ENCODE measurements at places on chromosomes 5 and 9. TPM values are rescaled to one million over a fixed set of nuclear protein-coding genes. Genes with fewer than 3 reads are reported as not detected.

The DBH gene
- not detected for total RNA-seq

The RNF183 gene
- not detected for total RNA-seq

The TCF7 gene
- total RNA-seq, result 4.1 TPM

The RNF180 gene
- total RNA-seq, result 2.4 TPM

DNA sequence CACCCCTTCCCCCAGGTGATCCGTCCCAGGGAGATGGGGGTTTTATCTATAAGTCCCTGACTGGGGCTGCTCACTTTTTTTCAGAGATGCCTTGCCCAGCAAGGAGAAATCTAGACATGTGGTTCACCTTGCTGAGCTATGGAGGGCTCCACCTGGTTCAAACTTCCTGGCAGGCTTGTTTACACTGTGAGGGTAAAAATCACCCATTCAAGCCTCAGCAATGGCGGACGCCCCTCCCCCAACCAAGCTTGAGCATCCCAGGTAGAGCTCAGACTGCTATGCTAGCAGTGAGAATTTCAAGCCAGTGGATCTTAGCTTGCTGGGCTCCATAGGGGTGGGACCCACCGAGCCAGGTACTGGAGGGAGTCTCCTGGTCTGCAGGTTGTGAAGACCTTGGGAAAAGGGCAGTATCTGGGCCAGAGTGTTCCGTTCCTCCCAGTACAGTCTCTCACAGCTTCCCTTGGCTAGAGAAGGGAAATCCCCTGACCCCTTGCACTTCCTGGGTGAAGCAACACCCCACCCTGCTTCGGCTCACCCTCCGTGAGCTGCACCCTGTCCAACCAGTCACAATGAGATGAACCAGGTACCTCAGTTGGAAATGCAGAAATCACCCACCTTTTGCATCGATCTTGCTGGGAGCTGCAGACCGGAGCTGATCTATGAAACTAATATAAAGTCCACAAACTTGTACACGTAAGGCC, 231.7 kb downstream of the CTNND2 start:
- no peak for DNase-seq

DNA sequence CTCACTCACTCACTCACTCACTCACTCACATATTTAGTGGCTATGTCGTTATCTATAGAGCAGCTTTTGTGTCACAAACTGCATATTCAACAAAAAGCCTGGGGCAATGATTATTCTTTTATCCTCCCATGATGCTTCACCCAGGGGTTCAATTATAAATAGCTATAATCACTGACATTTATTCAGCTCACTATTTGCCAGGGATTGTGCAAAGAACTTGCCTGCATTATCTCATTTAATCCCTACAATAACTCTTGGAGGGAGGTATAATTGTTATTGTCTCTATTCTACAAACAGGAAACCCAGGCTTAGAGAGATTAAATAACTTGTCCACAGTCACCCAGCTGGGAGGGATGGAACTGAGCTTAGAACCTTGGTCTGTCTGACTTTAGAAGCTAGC, 298.0 kb upstream of the MSX2 start:
- no peak for DNase-seq

DNA sequence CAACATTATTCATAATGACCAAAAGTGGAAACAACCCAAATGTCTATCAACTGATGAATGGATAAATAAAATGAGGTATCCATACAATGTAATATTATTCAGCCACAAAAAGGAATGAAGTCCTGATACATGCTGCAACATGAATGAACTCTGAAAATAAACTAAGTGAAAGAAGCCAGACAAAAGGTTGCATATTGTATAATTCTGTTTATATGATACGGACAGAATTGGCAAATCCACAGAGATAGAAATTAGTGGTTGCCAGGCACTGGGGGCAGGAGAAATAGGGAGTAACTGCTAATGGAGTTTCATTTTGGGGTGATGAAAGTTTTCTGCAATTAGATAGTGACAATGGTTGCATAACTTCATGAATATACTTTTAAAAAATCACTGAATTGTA, 47.0 kb downstream of the KIF24 start:
- no peak for DNase-seq

DNA sequence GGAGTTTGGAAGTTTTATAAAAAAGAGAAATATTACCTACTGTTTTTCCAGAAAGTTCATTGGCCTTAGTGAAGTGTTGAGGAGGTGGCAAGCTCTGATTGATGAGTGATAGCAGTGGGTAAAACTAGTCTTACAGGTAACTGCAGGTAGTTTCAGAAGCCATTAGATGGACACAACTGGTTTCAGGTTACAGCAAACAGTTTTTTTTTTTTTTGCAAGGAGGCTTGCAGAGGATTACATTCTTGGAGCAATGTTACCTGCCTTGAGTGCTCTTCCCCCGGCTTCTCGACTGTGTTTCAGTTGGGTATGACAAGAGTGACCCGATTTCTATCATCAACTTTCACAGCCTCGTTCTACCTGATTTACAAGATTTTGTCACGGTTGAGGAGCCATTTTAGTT, 333.4 kb downstream of the YTHDC2 start:
- no peak for DNase-seq

DNA sequence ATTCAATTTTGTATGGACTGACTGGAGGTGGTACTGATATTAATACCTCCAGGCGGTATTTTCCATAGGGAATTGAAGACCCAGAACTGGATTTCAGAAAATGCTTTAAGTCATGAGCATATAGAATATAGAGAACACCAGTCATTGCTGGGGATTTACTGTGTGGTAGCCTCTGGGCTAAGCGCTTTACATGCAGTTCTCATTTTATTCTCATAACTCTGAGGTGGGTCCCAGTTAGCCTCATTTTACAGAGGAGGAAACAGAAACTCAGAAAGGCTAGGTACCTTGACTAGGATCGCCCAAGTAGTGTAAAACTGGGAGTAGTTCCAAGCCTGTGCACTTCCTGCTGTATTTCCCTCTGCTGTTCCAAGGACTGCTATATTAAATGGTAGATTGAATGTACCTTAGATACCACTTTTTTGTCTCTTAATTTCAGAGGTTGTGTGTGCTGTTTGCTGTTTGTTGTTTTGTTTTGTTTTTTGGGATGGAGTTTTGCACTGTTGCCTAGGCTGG, 13.8 kb downstream of the SLC44A1 start:
- DNase-seq, result no peak

DNA sequence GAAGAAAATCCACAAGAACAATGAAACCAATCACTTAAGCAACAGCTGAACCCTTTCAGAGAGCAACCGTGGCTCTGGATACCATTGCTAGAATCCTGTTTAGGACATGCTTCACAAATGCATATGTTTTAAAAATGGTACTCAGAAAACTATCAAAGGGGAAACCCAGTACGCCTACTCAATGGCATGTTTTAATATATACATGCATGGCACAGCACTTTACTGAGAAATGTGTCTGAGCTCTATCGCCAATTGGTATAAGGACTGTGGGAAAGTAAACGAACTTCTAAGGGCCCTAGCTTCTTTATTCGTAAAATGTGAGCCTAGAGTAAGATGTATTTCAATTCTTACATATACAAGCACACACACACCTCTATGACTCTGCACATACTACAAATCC, 72.3 kb downstream of the PTBP3 start:
- DNase-seq, result no peak

GRCh38 chr9:33043671-33044070, 18.6 kb downstream of the DNAJA1 start:
- DNase-seq, result no peak

GRCh38 chr5:152689250-152689711, 284.2 kb upstream of the NMUR2 start:
- peak; percentile 12 for DNase-seq

- no peak for DNase-seq
These were observed 15.1 kb downstream of the PHF19 start for GRCh38 chr9:120861935-120862334.

DNA sequence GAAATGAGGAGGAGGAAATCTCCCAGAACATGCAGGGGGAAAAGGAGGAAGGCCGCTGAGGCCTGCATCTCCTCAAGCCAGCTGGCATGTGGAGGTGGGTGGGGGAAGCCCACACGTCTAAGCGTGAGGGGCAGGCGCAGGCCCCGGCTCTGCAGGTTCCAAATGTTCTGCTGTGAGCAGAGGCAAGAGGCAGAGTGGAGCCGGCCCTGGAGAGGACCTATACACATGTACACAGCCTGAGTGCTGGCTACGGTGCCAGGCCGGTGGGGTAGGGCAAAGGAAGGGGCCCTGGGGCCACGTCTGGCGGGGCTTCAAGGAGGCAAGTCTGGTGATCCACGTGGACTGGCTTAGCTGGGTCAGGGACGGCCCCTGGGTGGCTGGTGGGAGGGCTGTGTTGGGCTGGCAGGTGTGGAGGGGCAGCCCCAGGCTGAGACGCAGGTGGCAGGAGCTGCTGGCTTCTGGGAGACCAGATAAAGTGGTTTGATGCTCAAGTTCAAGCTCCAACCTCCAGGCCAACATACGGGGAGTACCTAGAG, 26.4 kb downstream of the LPCAT1 start:
- DNase-seq, result no peak

GRCh38 chr5:103909391-103909790, 346.8 kb upstream of the NUDT12 start:
- no peak for DNase-seq

- no peak for DNase-seq
These were observed 141.8 kb downstream of the FAM174A start for GRCh38 chr5:100676817-100677631.

DNA sequence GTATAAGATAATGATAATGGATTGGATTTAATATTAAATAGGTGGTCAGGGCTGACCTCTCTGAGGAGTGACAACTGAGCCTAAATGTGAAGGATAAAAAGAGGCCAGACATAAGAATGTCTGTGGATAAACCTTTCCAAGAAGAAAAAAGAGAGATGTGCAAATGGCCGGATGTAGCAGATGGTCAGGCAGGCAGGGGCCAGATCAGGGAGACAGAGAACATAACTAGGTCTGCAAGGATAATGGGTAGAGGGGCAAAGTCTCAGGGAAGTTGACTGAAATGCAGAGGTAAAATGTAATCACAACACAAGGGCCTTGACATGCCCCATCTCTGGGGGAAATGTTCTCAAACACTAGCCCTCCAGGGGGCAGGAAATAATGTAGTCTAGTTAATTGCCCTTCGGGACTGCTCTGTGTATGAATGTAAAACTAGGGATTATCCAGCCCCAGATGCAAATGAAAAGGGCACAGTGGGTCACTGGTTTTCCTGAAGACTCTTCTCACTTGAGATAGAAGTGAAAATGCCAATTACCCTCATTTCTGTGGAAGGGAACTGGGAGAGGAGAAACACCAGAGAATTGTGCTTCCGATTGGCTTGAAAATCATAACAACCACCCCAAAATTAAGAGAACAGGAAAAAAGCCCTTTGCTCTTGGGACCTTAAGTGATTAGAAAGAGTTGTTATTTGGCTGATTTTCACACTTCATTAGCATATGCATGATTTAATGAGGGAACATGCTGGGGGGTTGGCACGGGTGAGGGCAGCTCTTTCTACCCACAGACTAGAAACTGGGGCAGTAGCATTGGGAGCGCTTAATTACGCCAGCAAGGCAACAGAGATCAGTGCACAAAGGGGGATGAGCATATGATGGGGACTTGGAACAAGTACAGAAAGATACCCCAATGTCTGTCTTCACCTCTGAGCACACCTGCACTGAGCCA, 88.6 kb downstream of the PPP2R2B start:
- DNase-seq, result no peak

DNA sequence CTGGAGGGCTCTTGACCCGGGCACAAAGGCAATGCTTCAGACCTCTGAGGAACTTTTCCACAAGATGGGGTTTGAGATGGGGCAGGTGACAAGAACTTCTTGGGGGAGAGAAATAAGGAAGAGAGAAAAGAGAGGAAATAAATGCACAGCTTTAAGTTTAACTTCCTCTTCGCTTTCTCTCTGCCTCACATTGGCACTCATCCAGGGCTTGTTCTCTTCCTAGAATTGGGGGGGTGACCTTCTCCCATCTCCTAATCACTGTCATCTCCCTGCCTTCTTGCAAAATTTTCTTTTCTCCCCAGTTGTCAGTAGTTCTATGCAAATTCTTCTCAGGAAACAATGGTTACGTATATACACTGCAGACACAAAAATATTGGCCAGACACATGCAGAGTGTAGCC, 19.1 kb upstream of the ADCY2 start:
- DNase-seq, result no peak

DNA sequence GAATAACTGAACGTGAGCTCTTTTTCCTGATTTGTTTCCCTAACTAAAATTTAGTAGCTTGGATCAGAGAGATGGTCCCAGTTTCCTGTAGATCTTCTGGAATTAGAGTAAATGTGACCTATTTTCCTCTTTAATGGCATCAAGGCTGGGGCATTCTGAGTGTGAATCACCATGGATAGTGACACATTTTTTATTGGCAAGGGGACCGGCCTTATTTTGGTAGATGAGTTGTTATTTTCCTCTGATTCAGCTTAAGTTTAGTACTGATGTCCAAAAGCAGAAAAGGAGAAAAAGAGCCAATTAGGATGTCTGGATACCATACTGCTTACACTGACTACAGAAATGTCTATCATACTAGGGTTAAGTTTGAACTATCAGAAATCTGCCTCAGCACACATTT, 68.1 kb downstream of the RNF38 start:
- no peak for DNase-seq

DNA sequence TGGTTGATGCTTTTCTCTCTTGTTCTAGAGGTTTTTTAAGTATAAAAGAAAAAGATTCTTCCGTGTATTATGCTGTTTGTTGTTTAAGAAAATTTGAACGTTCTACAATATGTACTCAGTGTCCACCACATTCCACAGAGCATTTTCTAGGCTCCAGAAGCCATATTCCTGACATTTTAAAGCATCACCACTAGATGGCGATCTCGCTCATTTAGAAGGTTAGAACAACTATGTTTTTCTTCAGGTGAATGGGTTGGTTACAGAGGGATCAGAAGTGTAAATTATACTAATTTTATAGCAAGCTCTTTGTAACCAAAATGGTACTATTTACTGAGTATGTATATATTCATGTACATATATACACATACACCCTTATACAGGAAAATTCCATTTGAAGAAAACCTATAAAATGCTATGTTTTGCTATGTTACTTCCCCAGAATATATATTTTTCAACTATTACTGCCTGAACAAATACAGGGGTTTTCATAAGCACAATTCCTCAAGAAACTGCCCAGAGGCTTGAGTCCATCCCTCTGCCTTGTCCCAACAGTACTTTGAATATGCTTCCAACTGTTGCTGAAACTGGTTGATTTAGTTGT, 284.3 kb downstream of the CCDC171 start:
- peak; percentile 42 for DNase-seq

GRCh38 chr9:70616228-70616990, 202.0 kb upstream of the KLF9 start:
- DNase-seq, result no peak

DNA sequence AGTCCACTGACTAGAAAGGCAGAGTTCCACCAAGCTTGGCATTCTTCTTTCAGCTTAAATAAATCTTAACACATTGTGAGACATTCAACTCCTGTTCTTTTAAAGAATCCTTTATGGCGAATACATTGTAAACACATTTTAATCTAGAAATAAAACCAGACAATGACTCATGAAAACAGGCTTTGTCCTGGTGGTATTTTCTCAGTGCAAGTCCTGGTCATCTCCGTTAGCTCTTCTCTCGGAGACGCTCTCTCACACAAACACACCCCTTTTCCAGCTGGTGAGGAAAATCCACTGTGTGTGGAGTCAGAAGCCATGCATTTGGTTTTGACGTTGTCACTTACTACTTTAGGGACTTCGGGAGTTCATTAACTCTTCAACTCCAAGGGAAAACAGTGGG, 140.4 kb downstream of the AUH start:
- DNase-seq, result no peak

- no peak for DNase-seq
These were observed 17.5 kb downstream of the FBP2 start for GRCh38 chr9:94576131-94576530.

All from Daoy (cell line).